Mesangial cell (primary cell): ENCODE measurements at places on chromosomes 16 and 17. TPM values are rescaled to one million over a fixed set of nuclear protein-coding genes. Genes with fewer than 3 reads are reported as not detected.

PRAC2 gene
- total RNA-seq, result not detected in 2 replicates

NPB gene
- 3.6 and 5.2 TPM in 2 replicates for total RNA-seq

KRT40 gene
- not detected in 2 replicates for total RNA-seq

CES3 gene
- under 0.01 and 0.38 TPM in 2 replicates for total RNA-seq

CCT6B gene
- 0.33 and 0.38 TPM in 2 replicates for total RNA-seq

ACSF3 gene
- total RNA-seq, result 23.8 and 33.8 TPM in 2 replicates

TPPP3 gene
- total RNA-seq, result 2.0 and 2.9 TPM in 2 replicates

CAPNS2 gene
- total RNA-seq, result not detected in 2 replicates

NPIPA7 gene
- total RNA-seq, result 1.5 and 4.4 TPM in 2 replicates

CACNA1G gene
- total RNA-seq, result under 0.01 and 0.38 TPM in 2 replicates

RNF227 gene
- 0.33 and 2.4 TPM in 2 replicates for total RNA-seq

PRCD gene
- 0.33 and 0.38 TPM in 2 replicates for total RNA-seq

ASGR1 gene
- 0.63 and 1.6 TPM in 2 replicates for total RNA-seq

KRTAP3-2 gene
- total RNA-seq, result not detected in 2 replicates

CD300C gene
- total RNA-seq, result not detected in 2 replicates

KRTAP1-5 gene
- total RNA-seq, result not detected in 2 replicates

SPATA22 gene
- total RNA-seq, result 0.38 TPM in 1 of 2 replicates, not detected in the other

THUMPD1 gene
- total RNA-seq, result 57.7 and 90.6 TPM in 2 replicates

SSTR5 gene
- total RNA-seq, result not detected in 2 replicates

KCNJ12 gene
- total RNA-seq, result 0.65 and 1.4 TPM in 2 replicates

GFAP gene
- 0.38 and 0.49 TPM in 2 replicates for total RNA-seq

ARL6IP1 gene
- total RNA-seq, result 153 and 402 TPM in 2 replicates

EFCAB5 gene
- 0.13 TPM in 1 of 2 replicates, not detected in the other for total RNA-seq

PDILT gene
- total RNA-seq, result not detected in 2 replicates

ARL2BP gene
- 59.6 and 68.3 TPM in 2 replicates for total RNA-seq

LRRC75A gene
- 1.5 TPM in 1 of 2 replicates, not detected in the other for total RNA-seq

KAT8 gene
- 31.8 and 47.4 TPM in 2 replicates for total RNA-seq

KRT17 gene
- total RNA-seq, result 2.3 and 25.7 TPM in 2 replicates

SLC13A5 gene
- total RNA-seq, result 0.89 TPM in 1 of 2 replicates, not detected in the other

TAT gene
- total RNA-seq, result not detected in 2 replicates

MSI2 gene
- total RNA-seq, result 18.6 and 31.9 TPM in 2 replicates

VPS35 gene
- 41.5 and 60.3 TPM in 2 replicates for total RNA-seq

TMEM208 gene
- 44.3 and 45.6 TPM in 2 replicates for total RNA-seq

CUEDC1 gene
- total RNA-seq, result 16.3 and 28.5 TPM in 2 replicates

SBK1 gene
- total RNA-seq, result 0.65 and 3.9 TPM in 2 replicates

C17orf78 gene
- not detected in 2 replicates for total RNA-seq

TRAPPC1 gene
- total RNA-seq, result 87.2 and 97.5 TPM in 2 replicates

PERCC1 gene
- total RNA-seq, result not detected in 2 replicates

ABCA9 gene
- under 0.01 and 0.38 TPM in 2 replicates for total RNA-seq

ADAP2 gene
- total RNA-seq, result 2.9 and 4.3 TPM in 2 replicates

GP1BA gene
- not detected in 2 replicates for total RNA-seq

HES7 gene
- under 0.01 and 1.3 TPM in 2 replicates for total RNA-seq

WNT3 gene
- 1.1 TPM in 2 replicates for total RNA-seq
